ENCODE measurements at places on chromosomes 2 and 18.

DNA sequence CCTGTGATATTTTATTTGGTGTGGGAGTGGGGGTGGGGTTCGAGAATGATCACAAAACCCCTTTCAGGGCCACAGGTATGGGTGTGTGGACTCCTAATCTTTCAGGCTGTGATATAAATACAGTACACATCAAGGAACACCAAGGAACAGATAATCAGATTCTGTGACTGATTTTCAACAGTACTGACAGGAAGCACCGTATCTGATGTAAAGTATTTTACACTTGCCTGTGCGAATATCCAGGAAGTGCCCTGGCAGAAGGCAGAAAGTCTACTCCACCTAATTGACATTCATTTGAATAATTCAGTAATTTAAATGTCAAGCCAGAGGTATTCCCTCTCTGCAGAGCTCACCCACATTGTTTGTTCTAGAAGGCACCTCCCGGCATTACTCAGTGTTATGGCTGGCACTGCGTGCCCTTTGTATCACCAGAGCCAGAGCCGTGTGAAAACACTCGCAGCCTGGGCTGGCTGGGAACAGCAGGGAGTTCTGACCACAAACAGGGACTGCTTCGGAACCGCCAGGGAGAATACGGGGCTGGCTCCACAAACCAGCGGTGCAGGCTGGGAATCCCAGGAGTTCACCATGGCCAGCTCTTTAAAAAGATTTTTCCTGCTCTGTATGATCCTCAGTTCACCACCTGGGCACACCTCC lies 91.8 kb downstream of the ACVR1 start:
- DNase-seq: no peak

- DNase-seq: no peak
Observed at GRCh38 chr2:144943986-144944385, 424.1 kb upstream of the ZEB2 start.

DNA sequence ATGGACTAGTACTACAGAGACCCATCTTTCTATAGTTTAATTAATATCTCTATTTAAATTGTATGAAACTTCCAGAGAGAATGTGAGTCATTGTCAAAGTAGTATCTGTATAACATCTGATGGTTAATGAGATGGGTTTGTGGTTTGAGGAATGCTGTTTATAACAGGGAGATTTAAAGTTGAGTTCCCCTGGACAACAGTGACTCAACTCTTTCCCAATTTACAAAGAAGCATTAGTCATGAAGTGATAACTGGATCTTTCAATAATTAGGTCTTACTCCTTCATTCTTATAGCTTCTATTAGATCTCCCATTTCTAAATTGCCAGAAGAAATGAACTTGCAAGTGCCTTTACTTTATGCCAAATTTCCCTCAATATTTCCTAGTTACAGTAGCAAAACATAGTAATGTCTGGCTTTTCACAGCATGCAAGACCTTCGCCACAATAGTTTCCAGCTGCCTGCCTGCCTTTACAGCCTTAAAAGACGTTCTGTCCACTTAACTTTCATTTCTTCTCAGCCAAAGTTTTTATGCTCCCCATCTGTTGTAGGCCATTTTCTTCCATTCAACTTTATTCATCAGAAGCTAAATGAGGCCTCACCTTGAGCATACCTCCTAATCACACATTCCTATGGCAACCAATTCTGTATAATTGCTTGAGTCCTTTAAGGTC lies 47.7 kb upstream of the WDR75 start:
- no peak for DNase-seq

- no peak for DNase-seq
Observed at GRCh38 chr2:168369031-168369430, 87.0 kb upstream of the CERS6 start.

DNA sequence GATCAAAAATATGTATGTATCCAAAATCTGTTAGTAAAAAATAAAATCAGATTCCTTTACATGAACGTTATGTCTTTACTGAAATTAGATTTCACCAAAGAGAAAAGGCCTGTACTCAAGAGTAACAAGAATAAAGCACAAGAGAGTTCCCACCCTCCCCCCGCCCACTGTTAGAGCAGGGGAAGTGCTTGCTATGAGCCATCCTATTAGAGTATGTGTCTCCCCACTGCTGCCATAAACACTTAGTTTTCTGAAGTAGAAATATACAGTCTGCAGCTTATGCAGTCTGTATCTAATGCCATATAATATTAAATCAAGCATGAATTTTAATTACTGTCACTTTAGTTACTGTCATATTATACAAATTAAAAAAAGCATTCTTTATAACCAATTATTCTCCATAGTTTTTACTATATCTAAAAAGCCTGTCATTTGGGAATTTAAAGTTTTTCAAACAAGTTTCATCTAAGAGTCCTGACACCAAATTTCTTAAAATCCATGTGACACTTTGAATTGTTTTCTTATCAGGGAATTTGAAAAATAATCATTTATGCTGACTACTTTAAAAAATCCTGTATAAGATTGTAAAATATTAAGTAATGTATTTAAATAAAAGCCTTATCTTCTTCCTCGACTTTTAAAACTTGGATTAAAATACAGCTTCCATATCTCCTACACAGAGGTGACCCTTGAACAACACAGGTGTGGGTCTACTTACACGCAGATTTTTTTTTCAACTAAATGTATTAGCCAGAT lies 51.8 kb upstream of the GPR75 start:
- no peak for DNase-seq

GRCh38 chr18:62723666-62724281 lies 8.4 kb downstream of the PHLPP1 start:
- DNase-seq: no peak

DNA sequence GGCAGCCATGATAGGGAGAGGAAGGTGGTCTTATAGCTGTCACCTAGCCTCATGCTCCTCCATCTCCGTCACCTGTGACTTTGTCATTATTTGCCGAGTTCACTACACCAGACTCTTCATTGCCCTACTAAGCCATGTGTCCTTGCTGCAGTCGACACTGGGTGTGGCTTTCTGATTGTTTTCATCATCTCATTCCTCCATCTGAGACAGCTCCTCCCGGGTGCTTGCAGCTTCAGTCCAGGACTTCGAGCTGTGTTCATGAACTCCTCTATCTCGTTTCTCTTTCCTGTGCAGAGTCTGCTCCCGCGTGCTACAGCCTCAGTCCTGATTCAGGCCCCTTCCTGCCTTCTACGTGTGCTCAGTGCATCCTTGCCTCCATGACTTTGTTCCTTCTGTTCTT lies 295.1 kb upstream of the TNP1 start:
- DNase-seq: no peak

DNA sequence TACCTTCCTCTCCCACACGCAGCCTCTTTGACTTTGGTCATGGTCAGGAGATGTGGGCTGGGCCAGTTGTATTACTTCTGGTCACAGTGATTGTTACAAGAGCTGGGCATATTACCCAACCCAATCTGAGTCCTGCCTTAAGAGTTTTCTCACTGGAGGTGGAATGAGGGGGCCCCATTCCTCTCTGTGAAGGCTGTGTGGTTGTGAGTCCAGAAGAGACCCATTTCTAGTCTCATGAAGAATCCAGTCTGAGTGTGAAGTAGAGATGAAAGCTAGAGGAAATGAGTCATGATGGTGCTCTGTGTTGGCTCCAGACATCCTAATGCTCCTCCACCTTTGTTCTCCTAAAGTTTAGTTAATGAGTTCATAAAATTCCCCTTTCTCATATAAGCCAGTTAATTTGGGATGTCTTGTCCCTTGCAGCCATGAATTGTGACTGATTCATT lies 50.8 kb upstream of the RASGRP3 start:
- DNase-seq: no peak

DNA sequence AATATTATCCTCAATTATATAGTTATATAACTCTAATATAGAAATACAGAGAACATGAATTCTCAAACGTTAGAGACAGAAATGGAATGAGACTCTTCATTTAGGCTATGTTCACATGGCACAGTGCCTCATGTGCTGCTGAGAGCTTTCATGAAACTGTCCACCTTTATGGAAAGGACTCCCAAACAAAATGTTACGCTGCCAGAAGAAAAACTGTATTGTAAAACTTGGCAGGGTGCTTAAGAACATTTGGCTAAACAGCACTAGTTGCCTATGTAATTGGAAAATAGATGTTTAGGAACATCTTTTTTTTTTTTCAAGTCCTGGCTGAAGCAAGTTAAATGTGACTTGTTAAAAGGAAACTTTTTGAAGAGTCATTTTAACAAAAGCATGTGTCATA lies 396.0 kb downstream of the ERBB4 start:
- DNase-seq: no peak

- no peak for DNase-seq
Observed at GRCh38 chr2:231184319-231184718, 14.1 kb upstream of the ARMC9 start.

DNA sequence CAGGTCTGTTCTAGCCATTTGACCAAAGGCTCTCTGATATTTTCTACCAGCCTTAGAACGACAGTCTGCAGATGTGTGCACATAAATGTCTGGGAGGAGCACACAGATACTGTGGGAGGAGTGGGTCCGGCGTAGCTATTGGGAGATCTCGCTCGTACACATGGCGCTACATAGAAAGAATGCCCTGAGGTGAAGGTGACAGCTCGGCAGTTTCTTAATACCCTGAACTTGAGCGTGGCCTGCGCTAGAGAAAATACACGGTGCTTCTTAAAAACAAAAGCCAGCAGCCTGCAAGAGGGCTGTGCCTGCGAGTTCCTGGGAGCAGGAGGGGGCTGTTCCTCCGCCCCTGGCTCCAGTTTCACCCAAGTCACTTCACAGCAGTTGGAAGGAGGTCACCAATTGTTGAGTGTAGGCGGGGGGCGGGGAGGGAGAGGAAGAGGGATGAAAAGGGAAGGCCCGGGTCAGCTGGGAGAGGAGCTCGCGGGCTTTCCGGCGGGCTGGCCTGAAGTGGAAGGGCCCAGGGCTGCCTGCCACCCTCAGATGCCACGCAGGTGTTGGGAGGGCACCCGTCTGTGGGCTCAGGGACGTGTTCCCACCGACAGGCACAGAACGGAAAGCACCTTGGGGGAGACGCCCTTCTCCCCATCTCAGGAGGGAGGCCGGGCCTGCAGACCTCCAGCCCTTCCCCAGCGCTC lies 124.7 kb upstream of the ZNF516 start:
- no peak for DNase-seq

- no peak for DNase-seq
Observed at GRCh38 chr2:215141706-215142105, 3.3 kb upstream of the ABCA12 start.

- no peak for DNase-seq
Observed at GRCh38 chr2:181978351-181979150, 7.1 kb upstream of the PPP1R1C start.

GRCh38 chr2:153391131-153391530 lies 87.4 kb downstream of the RPRM start:
- no peak for DNase-seq

GRCh38 chr2:239603411-239604356 lies 202.9 kb upstream of the HDAC4 start:
- no peak for DNase-seq

- peak; percentile 8 for DNase-seq
Observed at GRCh38 chr18:31977270-31977872, 34.4 kb upstream of the TRAPPC8 start.

GRCh38 chr2:118014492-118014824 lies 588 bp upstream of the CCDC93 start:
- DNase-seq: no peak

GRCh38 chr2:207768866-207769596 lies 675 bp downstream of the FZD5 start:
- peak; percentile 17 for DNase-seq

DNA sequence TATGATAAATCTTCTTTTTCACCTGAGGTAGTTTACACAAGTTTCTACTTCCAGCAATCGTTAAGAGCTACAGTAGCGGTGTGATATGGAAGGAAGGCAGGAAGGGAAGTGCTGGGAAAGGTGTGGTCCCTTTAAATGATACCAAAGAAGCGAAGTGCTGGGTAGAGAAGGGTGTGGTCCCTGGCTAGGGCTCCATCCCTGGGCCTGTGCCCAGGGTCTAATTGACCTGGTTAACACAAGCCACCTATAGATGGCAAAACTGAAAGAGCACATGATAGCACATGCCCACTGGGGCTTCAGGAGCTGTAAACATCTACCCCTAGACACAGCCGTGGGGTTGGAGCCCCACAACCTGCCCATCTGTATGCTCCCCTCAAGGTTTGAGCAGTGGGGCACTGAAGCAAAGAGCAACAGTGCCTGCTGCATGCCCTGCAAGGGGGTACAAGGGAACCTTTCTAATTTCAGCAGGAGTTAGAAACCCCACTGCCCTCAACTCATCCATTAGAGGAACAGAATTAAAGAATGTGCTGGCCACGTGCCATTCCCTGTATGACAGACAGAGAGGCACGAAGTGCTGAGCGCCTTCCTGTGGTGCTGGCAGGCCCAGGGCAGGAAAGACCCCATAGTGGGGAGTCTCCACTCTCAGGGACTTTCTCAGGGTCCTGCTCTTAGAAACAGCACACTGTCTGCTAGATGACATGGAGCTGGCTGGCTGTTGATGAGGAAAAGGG lies 153.1 kb upstream of the LMAN1 start:
- DNase-seq: no peak

DNA sequence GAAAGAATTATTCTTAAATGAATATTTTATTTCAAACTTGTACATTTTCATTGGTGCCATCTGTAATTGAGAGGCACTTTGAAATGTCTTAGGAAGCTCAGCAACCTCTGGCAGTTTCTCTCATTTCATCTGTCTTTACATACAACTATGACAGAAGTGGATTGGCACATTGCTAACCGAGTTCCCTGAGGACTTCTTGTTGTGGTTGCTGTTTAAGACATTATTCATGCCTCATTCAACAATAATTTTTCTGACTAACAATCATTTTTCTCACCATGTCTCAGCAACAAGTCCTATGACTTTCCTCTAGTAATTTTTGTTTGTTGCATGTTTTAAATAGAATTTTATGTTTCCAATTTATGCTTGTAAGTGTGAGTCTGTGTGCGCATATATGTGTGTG lies 284.0 kb upstream of the CWC22 start:
- no peak for DNase-seq

DNA sequence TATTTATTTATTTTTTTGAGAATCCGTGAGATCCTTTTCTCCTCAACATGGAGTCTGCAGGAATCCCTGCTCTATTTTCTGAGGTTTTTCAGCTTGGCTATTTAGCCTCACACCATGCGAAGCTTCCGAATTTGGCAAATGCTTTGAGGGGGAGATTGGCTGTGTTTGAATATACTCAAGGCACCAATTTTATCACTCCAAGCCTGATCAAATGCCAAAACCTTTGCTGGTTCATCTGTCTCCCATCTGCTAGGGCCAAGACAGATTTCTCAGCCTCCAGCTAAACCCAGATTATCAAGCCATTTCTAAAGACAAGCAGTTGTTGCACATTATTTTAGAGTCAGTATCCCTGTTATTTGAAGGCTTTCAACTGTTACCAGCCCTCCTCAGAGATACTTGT lies 295.7 kb downstream of the XIRP2 start:
- DNase-seq: no peak

GRCh38 chr2:74821177-74822126 lies 12.5 kb upstream of the HK2 start:
- DNase-seq: no peak

DNA sequence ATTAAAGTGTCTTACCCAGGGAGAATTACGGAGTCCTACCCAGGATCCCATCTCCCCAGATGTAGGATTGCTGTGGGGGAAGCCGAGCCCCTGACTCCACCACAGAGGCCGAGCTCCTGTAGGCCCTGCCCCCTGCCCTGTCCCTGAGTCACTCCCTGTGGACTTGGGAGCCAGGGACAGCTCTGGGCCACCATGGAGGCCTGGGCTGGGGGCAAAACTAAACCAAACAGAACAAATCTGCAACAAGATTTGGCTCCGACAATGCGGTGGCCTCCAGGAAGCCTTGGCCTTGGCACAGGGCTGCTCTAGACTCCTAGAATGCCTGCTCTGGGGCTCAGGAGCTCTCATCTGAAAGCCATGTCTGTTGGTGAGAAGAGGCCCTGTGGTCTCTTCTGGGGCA lies 99.3 kb upstream of the PXDN start:
- no peak for DNase-seq

GRCh38 chr2:43097644-43098408 lies 128.6 kb downstream of the ZFP36L2 start:
- no peak for DNase-seq

Data from activated gamma-delta T cell treated with Interleukin-2 at 50 U/mL for 16 hours (primary cell).